ENCODE measurements at places on chromosomes 5 and 9.

DNA sequence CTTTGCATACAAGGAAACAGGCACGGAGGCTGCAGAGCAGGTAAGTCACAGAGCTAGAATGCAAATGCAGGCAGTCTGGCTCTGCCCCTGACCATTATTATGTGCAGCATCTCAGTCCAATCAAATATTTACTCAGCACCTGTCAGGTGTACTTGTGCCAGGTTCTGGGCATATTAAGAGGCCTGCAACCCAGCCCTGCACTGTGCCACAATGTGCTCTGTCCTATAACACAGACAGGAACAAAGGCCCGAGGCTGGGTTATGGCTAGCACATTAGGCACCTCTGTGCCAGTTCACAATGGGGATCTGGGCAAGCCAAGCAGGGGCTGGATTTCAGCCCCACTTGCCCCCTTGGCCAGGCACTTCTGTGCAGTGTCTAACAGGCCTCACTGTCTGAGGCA, 14.0 kb downstream of the ARL15 start:
- no peak for DNase-seq

GRCh38 chr5:1374679-1375055, 29.8 kb upstream of the CLPTM1L start:
- DNase-seq = no peak

DNA sequence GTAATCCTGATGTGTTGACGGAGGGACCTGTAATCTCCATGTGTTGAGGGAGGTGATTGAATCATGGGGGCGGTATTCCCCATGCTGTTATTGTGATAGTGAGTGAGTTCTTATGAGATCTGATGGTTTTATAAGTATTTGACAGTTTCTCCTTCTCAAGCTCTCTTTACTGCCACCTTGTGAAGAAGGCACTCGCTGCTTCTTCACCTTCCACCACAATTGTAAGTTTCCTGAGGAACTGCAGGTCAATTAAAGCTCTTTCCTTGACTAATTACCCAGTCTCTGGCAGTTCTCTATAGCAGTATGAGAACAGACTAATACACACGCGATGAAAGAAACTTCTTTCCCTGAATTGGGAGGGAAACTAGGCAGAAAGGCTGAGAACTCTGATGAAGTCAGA, 141.1 kb upstream of the RAD23B start:
- no peak for DNase-seq

GRCh38 chr5:95786821-95787418, 35.6 kb downstream of the GLRX start:
- no peak for DNase-seq

GRCh38 chr5:72179028-72179815, 71.9 kb downstream of the MAP1B start:
- DNase-seq = no peak

DNA sequence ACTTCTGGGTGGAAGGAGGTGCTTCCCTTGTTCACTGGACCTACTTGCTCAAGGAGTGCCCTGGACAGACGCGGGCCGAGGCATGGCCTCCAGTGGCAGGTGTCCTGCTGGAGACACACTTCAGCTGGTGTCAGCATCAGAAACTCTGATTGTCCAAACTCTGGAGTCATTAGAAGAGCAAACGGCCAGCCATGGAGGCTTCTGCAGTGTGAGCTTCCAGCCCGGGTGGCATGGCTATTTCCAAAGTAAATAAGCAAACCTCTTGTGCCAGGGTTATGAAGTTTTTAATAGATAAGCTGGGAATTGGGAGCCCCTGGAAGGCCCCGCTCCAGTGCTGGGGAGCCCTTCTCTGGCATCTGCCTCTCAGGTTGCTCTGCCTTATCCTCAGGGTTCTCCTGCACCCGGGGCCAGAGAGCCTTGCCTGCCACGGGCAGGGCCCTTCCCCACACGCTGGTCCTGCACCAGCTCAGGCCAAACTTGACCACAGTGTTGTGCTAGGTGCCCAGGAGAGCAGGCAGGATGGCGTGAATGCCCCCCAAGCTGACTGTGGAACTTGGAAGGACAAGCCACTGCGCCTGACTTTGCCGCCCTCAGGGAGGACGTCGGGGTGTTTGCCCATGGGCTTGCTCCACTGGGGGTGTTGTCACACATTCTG, 285.6 kb downstream of the GADD45G start:
- no peak for DNase-seq

DNA sequence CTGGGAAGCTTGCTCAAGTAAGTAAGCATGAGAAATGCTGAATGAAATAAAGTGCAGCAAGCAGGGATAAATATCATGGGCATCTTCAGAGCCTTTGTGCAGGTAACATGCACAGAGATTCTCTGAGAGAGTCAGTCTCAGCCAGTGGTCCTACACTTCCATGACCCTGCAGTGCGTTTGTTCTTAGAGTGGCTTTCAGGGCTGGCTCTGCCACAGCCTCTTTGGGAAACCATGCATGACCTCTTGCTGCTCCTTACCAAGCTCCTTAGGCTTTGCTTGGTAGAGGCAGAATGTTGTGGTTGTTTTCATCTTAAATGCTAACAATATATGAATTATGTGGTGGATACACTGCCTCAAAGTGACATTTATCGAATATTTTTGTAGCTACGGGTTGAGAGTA, 5.4 kb downstream of the SYK start:
- DNase-seq = no peak

GRCh38 chr5:34411470-34412346, 244.4 kb upstream of the RAI14 start:
- DNase-seq = no peak

GRCh38 chr9:37626708-37627292, 24.0 kb upstream of the FRMPD1 start:
- no peak for DNase-seq

DNA sequence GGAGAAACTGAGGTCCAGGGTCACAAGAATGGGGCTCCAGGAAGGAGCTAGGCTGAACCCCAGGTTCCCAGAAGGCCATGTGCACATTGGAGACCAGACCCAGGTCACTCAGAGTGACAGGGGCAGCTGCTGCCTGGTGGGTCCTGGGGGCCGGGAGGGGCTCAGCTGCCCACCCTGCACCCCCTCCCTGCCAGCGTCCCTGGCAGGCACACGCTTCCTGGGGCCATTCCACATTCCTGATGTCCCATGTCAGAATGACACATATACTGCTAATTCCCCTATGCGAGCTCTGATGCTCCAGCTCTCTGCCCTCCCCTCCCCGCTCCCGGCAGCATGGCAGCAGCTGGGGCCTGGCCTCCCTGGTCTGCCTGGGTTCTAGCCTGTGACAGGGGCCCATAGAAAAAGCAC, 14.0 kb downstream of the FGFR4 start:
- no peak for DNase-seq

DNA sequence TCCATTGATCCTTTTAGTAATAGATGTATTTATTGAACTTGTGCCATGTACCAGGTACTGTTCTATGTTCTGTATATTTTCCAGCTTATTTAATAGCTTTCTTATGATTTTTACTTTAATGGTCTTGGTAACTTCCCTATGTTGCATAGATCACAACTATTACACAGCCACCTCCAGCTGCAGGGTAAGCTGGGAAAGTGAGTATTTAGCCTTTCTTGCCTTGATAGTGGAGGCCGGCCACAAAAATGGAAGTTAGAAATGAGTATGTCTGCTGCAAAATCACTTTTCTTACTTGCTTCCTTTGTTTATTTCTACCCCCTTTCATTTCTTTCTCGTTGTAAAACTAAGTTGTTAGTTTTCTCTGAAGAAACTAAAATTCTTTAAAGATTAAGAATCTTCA, 43.1 kb upstream of the ANKDD1B start:
- DNase-seq = no peak

DNA sequence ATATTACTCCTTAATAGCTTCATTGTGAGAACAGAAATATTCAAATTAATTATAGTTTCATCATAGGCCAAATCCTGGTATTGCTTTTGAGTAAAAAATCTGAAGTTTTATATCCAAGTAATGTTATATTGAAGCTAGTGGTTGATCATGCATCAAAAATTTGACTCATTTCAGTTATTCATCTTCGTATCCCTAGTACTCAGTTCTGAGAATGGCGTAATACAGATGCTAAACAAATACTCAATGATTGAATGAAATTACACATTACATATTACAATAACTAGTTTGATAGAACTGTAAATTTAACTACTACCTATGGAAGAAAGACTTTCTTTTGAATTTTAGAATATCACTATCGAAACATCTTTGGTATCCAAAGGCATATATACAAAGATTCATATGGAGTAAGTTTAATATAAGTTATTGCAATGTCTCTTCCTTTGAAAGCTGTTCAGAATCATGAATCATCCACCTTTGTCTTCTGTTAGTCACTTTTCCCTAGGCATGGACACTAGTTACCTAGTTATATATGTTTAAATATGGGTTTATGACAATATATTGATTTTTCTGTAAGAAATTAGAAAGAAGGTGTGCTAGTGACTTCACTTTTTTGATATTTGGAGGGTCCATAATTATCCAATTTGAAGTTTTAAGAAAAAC, 5.0 kb upstream of the ZNF462 start:
- no peak for DNase-seq
